Activated CD4-positive, alpha-beta memory T cell treated with anti-CD3 and anti-CD28 coated beads for 36 hours (primary cell): ENCODE measurements at places on chromosomes 7 and 10. TPM values are rescaled to one million over a fixed set of nuclear protein-coding genes. Genes with fewer than 3 reads are reported as not detected.

The PILRB gene
- total RNA-seq, result 27.4 TPM

The SHH gene
- total RNA-seq, result not detected

The BPGM gene
- total RNA-seq, result 23.7 TPM

The ARF5 gene
- 129 TPM for total RNA-seq

The PRKRIP1 gene
- 20.8 TPM for total RNA-seq

The CEP55 gene
- total RNA-seq, result 91.3 TPM

The KCP gene
- 0.05 TPM for total RNA-seq

GRCh38 chr7:148191391-148192065 lies 399.0 kb upstream of the C7orf33 start:
- H3K27ac ChIP-seq, result no peak overlapping the region
- no peak for DNase-seq
- H3K36me3 ChIP-seq, result no peaks in the 10 kb centered on the region
- H3K4me1 ChIP-seq, result no peaks in the 10 kb centered on the region
- peaks cover 4% of the 10 kb centered on the region for H3K27me3 ChIP-seq
- H3K4me3 ChIP-seq, result no peak overlapping the region

GRCh38 chr7:151314401-151314800 lies 27.2 kb upstream of the NUB1 start:
- H3K36me3 ChIP-seq, result peaks cover 1% of the 10 kb centered on the region
- H3K4me1 ChIP-seq, result peaks cover 10% of the 10 kb centered on the region
- H3K27me3 ChIP-seq, result no peaks in the 10 kb centered on the region
- DNase-seq, result no peak
- no peak overlapping the region for H3K27ac ChIP-seq

GRCh38 chr7:102024769-102025391 lies 207.5 kb downstream of the CUX1 start:
- no peak overlapping the region for H3K4me3 ChIP-seq

DNA sequence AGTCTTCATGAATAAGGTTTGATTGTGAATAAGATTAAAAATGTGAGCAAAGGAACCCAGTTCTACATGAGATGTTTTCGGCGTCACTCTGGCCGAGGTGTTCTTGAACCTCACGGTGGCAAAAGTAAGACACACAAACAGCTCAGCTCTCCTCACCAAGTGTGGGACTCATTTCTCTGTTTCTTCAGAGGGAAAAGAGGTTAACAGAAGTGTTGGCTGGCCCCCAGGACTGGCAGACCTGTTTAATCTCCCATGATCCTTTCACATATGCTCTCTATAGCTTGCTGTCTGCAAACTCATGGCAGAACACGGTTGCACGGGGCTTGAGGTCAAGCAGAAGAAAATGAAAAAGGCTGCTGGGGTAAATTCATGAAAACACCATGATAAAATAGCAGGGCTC lies 394.4 kb downstream of the CALN1 start:
- no peaks in the 10 kb centered on the region for H3K27me3 ChIP-seq
- no peak for DNase-seq
- no peak overlapping the region for H3K4me3 ChIP-seq
- no peaks in the 10 kb centered on the region for H3K36me3 ChIP-seq
- no peak overlapping the region for H3K27ac ChIP-seq
- no peaks in the 10 kb centered on the region for H3K4me1 ChIP-seq

DNA sequence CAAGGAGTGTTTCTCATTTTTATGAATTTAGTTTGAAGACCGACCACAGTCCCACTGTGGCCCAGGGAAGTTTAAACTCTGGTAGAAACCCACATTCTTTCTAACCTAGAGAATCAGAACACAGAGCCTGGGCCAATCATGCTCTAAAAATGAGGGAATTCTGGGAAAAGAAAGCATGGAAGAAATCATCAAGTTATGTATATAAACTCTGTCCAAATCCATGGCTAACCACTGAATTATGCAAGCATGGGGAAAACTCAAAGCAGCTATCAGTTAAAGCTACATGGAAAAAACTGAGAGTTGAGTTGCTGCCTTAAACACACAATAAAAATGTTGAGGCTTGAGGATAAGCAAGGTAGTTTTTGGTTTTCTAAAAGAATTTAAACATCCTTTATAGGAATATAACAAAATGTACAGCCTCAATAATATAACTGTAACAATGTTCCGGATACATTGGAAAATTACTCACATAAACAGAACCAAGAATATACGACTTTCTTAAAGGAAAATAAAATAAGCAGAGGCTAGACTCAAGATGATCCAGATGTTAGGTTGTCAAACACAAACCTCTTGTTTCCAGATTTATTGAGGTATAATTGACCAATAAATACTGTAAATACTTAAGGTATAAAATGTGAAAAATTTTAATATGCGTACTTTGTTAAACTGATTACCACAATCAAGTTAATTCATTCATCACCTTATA lies 311.2 kb upstream of the GNAI1 start:
- no peak overlapping the region for H3K27ac ChIP-seq
- H3K4me3 ChIP-seq, result no peak overlapping the region
- H3K27me3 ChIP-seq, result no peaks in the 10 kb centered on the region

GRCh38 chr7:132292803-132293202 lies 283.5 kb downstream of the PLXNA4 start:
- H3K36me3 ChIP-seq, result no peaks in the 10 kb centered on the region
- H3K4me1 ChIP-seq, result no peaks in the 10 kb centered on the region
- no peak for DNase-seq
- H3K4me3 ChIP-seq, result no peak overlapping the region
- no peak overlapping the region for H3K27ac ChIP-seq

- H3K27ac ChIP-seq, result no peak overlapping the region
- H3K4me3 ChIP-seq, result no peak overlapping the region
- H3K4me1 ChIP-seq, result no peaks in the 10 kb centered on the region
- DNase-seq, result no peak
- no peaks in the 10 kb centered on the region for H3K27me3 ChIP-seq
Observed at GRCh38 chr7:117176206-117176605, 146.7 kb downstream of the WNT2 start.

DNA sequence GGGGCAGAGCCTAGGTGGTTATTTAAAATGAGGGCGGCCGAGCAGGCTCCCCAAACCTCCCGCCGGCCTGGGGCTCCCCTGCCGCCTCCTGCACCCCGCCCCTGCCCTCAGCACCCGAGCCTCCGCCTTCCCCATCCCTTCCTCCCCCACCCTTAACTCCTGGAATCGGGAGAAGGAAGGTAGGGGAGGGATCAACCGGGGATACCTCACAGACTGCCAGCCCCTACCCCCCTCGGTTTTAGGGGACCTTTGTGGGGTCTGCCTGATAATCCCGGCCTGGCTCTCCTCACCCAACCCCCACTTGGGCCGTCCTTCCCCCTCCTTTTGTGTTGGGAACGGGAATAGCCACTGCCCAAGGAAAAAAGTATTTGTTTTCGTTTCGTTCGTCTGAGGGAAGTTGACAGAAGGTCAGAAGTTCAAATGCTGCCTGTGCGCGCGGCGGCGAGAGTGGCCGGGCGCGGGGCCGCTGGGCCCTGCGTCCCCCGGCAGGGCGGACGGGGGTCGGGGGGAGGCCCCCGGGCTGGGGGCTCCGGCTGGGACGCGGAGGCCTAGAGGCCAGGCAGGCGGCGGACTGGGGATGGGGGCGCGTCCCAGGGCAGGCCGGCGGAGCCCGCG lies 2.8 kb downstream of the SHH start:
- no peak for DNase-seq
- no peak overlapping the region for H3K4me3 ChIP-seq
- no peaks in the 10 kb centered on the region for H3K36me3 ChIP-seq
- H3K27ac ChIP-seq, result no peak overlapping the region

DNA sequence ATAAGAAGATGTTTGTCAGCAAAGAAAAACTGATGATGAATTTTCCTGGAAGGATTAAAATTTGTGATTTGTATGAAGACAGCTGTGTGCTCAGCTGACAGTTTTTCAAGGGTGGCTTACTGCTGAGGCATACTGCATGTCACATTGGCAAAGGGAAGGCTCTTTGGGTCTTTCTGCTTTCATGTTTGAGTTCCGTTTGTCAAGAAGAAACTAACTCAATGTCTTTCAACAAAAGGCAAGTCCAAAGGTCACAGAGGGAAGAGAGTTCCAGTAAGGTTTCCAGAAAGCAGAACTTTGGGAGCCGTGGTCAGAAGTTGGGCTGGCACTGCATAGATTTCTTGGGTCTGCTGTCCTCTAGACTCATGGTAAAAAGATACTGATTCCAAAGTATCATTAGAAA lies 16.9 kb downstream of the DYDC2 start:
- H3K27me3 ChIP-seq, result peaks cover 2% of the 10 kb centered on the region
- H3K27ac ChIP-seq, result no peak overlapping the region
- peaks cover 3% of the 10 kb centered on the region for H3K4me1 ChIP-seq
- H3K4me3 ChIP-seq, result no peak overlapping the region
- no peaks in the 10 kb centered on the region for H3K36me3 ChIP-seq

GRCh38 chr7:133586253-133586652 lies 333.4 kb downstream of the EXOC4 start:
- H3K4me1 ChIP-seq, result no peaks in the 10 kb centered on the region
- no peaks in the 10 kb centered on the region for H3K27me3 ChIP-seq
- H3K27ac ChIP-seq, result no peak overlapping the region
- H3K36me3 ChIP-seq, result peaks cover 17% of the 10 kb centered on the region

DNA sequence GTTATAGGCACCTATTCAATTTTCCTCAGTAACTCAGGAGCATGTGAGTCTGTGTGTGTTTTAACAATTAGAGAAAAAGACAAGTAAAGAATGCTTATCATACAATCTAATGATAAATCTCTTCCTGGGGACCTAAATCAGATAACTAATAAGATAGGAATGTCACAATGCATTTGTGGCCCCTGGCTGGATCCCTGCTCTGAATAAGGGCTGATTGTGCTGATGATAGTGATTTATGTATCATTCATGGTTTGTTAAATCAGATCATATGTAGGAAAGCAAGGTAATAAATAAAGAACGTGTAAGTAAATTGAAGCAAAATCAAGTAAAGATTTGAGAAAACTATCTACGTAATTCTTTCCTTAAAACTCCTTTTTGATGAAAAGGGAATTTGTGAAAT lies 145.9 kb downstream of the C7orf25 start:
- peaks cover 10% of the 10 kb centered on the region for H3K27me3 ChIP-seq
- DNase-seq, result no peak
- no peaks in the 10 kb centered on the region for H3K4me1 ChIP-seq
- no peak overlapping the region for H3K4me3 ChIP-seq
- no peaks in the 10 kb centered on the region for H3K36me3 ChIP-seq

DNA sequence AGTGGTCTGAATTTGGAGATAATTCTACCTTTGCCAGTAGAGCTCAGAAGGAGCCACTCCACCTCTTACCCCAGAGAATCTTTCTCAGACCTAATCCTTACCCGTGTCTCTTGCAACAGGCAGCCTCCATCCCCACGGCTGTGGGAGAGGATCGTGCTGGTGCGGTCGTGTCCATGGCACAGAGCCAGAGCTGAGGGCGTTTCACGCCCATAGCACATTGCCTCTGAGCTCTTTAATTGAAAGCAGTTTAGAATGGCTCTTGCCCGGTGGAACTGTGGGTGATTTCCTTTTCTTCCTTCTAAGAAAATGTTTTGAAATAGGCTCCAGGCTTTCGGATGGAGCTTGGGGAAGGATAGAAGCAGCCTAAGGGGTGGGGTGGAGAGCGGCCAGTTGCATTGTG lies 41.5 kb downstream of the PRF1 start:
- no peak for DNase-seq
- H3K27me3 ChIP-seq, result no peaks in the 10 kb centered on the region
- no peak overlapping the region for H3K27ac ChIP-seq
- H3K36me3 ChIP-seq, result no peaks in the 10 kb centered on the region
- H3K4me1 ChIP-seq, result peaks cover 11% of the 10 kb centered on the region

- no peak overlapping the region for H3K27ac ChIP-seq
- H3K36me3 ChIP-seq, result peaks cover 3% of the 10 kb centered on the region
- H3K4me1 ChIP-seq, result peaks cover 3% of the 10 kb centered on the region
- H3K27me3 ChIP-seq, result no peaks in the 10 kb centered on the region
- no peak overlapping the region for H3K4me3 ChIP-seq
Observed at GRCh38 chr10:94316560-94316959, 46.2 kb downstream of the NOC3L start.

- DNase-seq, result no peak
- H3K4me3 ChIP-seq, result no peak overlapping the region
- H3K36me3 ChIP-seq, result no peaks in the 10 kb centered on the region
- peaks cover 1% of the 10 kb centered on the region for H3K27me3 ChIP-seq
Observed at GRCh38 chr7:87234949-87235348, 15.4 kb upstream of the TMEM243 start.

DNA sequence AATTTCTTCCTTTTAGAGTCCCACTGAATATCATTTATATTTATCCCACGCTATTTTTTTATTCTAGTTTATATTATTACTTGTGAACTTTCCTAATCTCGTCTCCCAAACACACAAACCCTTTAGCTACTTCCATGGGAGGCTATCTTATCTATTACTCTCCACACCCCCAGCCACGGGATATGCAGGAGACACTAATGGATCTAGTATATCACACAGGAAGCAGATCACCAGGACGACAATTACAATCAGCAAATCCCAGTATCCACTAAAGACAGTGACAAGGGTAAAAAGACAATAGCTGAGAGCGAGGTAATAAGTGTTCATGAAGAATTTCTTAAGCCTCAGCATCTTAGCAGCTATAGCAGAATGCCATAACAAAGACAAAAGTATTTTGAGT lies 3.8 kb upstream of the AKR1E2 start:
- H3K27ac ChIP-seq, result no peak overlapping the region
- no peak for DNase-seq
- H3K4me1 ChIP-seq, result peaks cover 10% of the 10 kb centered on the region

- no peaks in the 10 kb centered on the region for H3K36me3 ChIP-seq
- H3K4me1 ChIP-seq, result no peaks in the 10 kb centered on the region
- no peak for DNase-seq
- no peak overlapping the region for H3K27ac ChIP-seq
- no peaks in the 10 kb centered on the region for H3K27me3 ChIP-seq
Observed at GRCh38 chr7:137073571-137074325, 205.3 kb downstream of the CHRM2 start.

- no peak for DNase-seq
- no peaks in the 10 kb centered on the region for H3K4me1 ChIP-seq
- no peaks in the 10 kb centered on the region for H3K27me3 ChIP-seq
- H3K4me3 ChIP-seq, result no peak overlapping the region
Observed at GRCh38 chr10:81575036-81575435, 300.0 kb upstream of the NRG3 start.

DNA sequence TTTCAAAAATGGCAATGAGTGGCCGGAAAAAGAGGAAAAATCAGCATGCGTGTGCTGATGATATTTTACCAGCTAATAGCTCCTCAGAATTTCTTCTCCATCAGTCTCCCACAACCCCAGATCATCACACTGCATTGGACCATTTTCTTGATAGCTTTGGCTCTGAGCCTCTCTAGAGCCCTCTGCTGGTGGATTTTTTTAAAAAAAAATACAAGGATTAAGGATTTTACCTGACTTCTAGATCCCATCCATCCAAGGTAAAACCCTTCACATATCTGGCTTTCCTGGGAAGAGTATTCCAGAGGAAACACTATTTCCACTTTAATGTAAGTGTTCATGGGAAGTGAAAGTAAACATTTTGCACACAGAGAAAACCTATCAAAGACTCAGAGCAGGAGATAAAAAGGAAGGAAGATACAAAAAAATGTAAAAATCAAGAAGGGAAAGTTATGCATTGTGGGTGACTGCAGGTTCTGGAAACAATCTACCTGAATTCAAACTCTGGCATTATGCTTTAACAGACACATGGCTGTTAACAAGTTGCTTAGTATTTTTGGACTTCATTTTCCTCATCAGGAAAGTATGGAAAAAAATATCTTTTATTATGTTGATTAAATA lies 380.9 kb downstream of the LRRTM3 start:
- no peak overlapping the region for H3K27ac ChIP-seq
- no peaks in the 10 kb centered on the region for H3K36me3 ChIP-seq
- DNase-seq, result no peak
- H3K4me1 ChIP-seq, result no peaks in the 10 kb centered on the region

GRCh38 chr7:29288181-29289091 lies 93.9 kb downstream of the CHN2 start:
- no peak overlapping the region for H3K27ac ChIP-seq
- H3K36me3 ChIP-seq, result no peaks in the 10 kb centered on the region
- no peak for DNase-seq
